Muscle of leg (tissue), 16 donors: ENCODE measurements at places on chromosomes 6 and 20.
A peak's percentile ranks its signal among the peaks of the same experiment; 100 is the strongest.

DNA sequence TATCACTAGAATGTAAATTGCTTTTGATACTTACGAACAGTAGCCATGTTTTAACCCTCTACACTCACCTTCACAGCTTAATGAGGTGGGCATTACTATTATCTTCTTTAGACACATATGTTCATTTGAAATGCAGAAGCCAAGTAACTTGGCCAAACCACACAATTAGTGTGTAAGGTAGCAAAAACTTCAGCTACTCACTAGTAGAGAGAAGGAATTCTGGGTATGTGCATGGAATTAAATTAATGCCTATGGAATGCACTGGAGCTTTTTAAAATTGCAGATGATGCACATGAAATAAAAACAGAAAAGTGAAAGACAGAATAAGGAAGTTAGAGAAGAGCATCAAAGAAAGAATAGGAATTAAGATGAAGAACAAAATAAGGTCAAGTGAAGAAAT, 494.0 kb downstream of the ADGRB3 start:
- DNase-seq, result no peak

GRCh38 chr6:33091957-33092356, 16.2 kb downstream of the HLA-DPB1 start:
- no peak for DNase-seq

GRCh38 chr20:36543184-36544133, 2.1 kb downstream of the MYL9 start:
- peak; percentile 69 for DNase-seq

GRCh38 chr6:65501045-65501444, 206.0 kb downstream of the EYS start:
- no peak for DNase-seq

GRCh38 chr6:36272234-36272633, 2.4 kb downstream of the PNPLA1 start:
- DNase-seq, result no peak

DNA sequence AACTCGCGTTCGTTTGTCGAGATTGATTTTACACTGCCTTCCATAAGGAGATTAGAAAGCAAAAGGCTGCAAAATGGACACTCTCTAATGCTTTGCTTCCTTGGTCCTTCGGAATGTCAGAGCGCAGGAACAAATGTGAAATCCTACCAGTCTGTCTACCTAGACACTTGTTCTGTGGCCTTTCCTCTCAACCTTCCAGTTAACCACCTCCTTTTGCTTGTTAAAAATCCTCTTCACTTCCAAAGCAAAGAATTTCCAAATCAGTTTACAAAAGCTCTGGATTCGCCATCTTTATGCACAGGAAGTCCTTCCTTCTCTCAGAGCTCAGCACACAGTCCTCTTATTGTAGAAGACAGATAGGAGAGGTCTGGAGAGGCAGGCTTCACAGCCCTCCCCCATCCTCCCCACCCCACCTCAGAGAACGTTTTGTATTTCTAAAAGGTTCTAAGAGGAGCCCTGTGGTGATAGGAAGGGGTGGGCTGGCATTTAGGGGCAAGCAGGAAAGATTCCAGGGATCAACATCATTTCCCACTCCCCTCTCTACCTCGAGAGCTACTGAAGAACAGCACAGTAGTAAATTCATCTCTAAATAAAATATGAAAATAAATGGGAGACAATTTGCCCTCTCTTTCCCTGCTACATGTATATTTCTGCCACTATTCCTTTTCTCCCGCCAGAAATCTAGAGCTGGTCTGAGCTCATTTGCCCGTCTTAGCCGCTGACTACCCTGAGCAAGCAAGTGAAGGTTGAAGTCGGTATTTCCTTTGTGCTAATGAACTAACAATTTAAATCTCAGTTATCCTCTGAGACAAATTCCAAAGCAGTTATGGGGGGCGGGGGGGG, 18.9 kb downstream of the TFAP2A start:
- no peak for DNase-seq

GRCh38 chr6:126530775-126531174, 190.9 kb downstream of the CENPW start:
- DNase-seq, result peak; percentile 41

GRCh38 chr20:48612335-48612734, 215.5 kb downstream of the PREX1 start:
- DNase-seq, result no peak

DNA sequence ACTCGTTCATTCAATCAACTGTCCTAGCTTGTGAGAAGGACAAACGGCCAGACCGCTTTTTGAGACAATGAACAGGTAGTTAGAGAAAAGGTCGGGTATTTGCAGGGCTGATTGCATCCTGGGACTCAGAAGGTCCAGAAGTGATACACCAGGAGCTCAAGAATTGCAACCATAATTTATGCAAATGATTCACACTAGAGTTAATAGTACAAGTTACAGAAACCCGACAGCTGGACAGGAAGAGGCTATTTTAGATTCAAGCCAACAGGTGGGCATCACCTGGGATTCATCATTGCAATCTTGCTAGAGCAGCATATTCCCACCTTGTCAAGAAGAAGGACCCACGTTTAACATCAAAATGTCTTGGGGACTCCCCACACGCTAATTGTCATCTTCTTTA, 83.5 kb downstream of the TNFAIP3 start:
- no peak for DNase-seq

- no peak for DNase-seq
Measured at GRCh38 chr6:100482698-100483097, 18.0 kb upstream of the SIM1 start.

GRCh38 chr6:45423111-45423823, 45.5 kb upstream of the SUPT3H start:
- DNase-seq, result peak; percentile 29

DNA sequence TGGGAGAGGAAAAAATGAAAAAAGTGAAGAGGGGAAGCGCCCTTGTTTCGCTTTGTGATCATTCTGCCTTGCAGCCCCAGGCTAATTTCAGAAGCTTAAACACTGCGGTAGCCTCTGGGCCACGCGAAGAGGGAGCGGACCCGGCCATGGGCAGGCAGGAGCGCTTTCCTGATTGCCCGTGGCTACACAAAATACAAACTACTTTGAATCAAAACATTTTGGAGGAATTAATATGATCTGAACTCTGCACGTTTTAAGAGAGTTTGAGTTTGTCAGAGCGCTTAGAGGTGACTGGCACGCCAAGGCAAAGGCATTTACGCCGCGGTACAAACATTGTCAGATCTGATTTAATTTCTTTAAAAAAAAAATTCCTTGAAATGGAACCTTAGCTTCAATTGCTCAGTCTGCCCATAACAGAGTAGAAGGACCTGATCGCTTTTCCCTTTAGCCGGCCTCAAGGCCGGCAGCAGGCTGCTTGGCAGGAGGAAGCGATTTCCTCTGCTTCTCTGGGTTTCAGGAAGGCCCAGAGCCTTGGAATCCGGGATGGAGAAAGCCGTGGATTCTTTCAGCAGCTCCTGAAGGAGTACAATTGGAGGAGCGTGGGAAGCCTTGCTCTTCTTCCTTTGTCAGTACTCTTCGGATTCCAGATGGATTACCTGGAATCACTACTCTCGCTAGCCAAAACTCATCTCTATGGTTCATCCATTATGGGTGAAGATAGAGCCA, 9.7 kb downstream of the TFAP2D start:
- DNase-seq, result no peak

DNA sequence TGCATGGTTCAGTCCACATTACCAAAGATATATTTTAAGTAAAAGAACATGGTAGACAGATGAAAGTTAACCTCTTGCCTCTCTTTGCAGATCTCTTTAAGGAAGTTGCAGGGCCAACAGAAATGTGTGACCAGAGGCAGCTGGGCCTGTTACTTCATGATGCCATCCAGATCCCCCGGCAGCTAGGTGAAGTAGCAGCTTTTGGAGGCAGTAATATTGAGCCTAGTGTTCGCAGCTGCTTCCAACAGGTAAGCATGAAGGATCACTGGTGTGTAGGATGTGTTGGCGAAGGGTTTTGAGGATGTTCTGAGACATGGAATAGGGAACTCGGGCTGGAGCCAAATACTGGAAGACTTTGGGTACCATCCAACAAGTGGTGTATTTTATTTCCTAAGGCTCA, 508.6 kb downstream of the UTRN start:
- peak; percentile 17 for DNase-seq
